Immature natural killer cell (primary cell): ENCODE measurements at places on chromosomes 6 and 20.
A peak's percentile ranks its signal among the peaks of the same experiment; 100 is the strongest.

DNA sequence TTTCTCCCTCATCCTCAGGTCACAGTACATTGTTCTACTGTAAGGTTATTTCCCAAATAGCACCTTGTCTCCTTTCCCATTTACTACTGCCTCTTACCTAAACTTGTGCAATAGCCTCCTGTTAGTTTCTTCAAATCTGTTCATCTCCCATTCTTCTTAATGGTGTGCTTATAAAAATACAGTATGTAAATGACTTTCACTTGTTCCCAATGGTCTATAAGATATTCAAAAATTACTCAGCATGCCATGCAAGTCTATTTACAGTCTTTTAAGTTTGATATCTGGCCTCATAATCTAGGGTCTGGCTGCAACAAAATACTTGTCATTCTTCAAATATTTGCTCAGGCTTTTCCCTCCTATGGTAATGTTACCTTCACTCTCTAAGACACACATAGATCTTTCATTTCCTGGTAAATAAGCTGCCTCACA is 31.5 kb upstream of the RHAG start:
- no peaks in the 10 kb centered on the region for H3K36me3 ChIP-seq
- no peak overlapping the region for H3K27ac ChIP-seq
- no peak overlapping the region for H3K4me3 ChIP-seq
- H3K4me1 ChIP-seq = no peaks in the 10 kb centered on the region
- DNase-seq = no peak

DNA sequence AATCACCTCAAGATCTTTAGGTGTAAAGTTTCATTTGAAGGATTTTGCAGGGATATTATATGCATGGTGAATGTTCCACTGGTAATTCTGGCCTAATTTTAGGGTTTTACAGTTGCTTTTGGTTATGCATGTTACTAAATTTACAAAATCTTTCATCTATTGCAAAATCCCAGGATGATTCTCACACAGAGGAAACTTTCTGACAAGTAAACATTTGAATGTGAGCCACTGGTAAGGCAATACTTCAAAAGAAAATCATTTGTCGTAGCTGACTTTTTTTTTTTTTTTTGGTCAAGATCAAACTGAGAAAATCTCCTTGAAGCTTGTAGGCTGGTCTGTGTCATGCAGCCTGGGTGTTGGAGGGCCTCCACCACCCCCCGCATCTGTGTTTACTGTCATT is 141.9 kb upstream of the EXOC2 start:
- no peak overlapping the region for H3K4me3 ChIP-seq
- peaks cover 4% of the 10 kb centered on the region for H3K36me3 ChIP-seq
- no peak for DNase-seq
- no peaks in the 10 kb centered on the region for H3K4me1 ChIP-seq
- peaks cover 11% of the 10 kb centered on the region for H3K27me3 ChIP-seq

GRCh38 chr6:89146718-89147700 is 1.2 kb downstream of the PM20D2 start:
- H3K36me3 ChIP-seq = peaks cover 6% of the 10 kb centered on the region
- no peak for DNase-seq
- H3K27me3 ChIP-seq = peaks cover 8% of the 10 kb centered on the region

- peaks cover 9% of the 10 kb centered on the region for H3K36me3 ChIP-seq
- H3K27me3 ChIP-seq = peaks cover 9% of the 10 kb centered on the region
- DNase-seq = peak; percentile 23
- H3K4me1 ChIP-seq = peaks cover 45% of the 10 kb centered on the region
- peak overlapping the region; percentile 100 for H3K27ac ChIP-seq
Measured at GRCh38 chr6:26439151-26440125, 866 bp upstream of the BTN3A3 start.

- no peak overlapping the region for H3K27ac ChIP-seq
- peaks cover 5% of the 10 kb centered on the region for H3K27me3 ChIP-seq
- H3K4me1 ChIP-seq = peaks cover 24% of the 10 kb centered on the region
- H3K4me3 ChIP-seq = no peak overlapping the region
- DNase-seq = no peak
- H3K36me3 ChIP-seq = peaks cover 38% of the 10 kb centered on the region
Measured at GRCh38 chr6:132742495-132742894, 15.2 kb downstream of the VNN2 start.
